Omental fat pad (tissue), 4 donors: ENCODE measurements at places on chromosomes 5 and 9. TPM values are rescaled to one million over a fixed set of nuclear protein-coding genes. Genes with fewer than 3 reads are reported as not detected.

DNA sequence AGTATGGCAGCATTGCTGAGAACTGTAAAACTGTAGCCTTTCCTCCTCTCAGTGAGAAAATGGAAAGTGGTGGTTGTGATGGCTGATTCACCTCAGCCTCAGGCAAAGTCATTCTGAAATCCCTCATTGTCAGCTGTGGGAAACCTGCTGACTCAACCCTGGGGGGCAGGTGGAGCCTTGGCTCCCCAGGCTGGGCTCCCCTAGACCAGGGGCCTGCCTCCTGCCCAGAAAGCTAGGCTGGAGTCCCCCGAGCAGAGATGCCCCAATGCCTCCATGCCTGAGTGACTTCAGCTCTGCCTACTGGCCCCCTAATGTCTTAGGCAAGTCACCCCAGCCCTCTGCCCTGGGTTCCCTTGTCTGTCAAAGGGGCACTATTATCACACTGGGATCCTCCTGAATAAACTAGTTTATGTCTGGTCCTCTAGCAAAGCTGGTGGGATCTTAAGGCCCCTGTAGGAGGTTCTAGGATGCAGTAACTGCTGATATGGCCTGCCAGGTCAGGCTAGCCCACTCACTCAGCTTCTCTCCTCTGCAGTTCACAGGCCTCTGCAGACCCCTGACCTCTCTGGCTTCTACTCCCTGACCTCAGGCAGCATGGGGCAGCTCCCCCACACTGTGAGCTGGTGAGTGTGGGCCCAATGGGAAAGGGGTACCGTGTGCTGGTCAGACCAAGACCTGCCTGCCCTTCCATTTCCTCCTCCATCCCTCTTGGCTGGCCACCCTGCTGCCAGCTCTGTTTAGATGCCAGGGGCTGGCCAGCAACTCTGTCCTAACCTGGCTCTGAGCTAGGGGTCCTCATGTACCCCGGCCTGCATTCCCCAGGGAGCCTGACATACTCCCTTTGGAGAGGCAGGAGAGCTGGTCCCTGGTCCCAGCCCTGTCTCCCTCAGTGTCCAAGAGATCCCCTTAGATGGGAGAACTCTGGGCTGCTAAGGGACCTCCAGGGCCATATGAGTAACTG, 24.2 kb downstream of the TCF7 start:
- peak; percentile 20 for DNase-seq

DNA sequence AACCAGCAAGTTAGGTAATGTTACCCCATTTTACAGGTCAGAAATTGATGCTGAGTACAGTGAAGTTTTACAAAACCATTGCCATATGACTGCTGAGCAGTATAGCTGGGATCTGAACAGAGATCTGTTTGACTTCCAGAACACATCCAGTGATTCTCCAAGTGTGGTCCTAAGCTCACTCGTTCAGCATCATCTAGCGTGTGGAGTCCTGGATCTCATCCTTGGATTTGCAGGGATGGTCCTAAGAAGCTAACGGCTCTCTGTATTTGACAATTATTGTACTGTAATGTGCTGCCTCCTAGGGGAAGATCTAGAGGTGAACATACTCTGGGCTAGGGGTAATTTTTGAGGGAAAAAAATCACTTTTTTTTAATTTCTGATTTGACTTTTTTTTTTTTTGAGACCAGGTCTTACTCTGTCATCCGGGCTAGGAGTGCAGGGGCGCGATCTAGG, 1.4 kb downstream of the SLC26A2 start:
- DNase-seq: no peak

GRCh38 chr5:181092428-181092827, 38.5 kb downstream of the OR2V1 start:
- DNase-seq: no peak

- DNase-seq: no peak
These were observed 153.1 kb upstream of the RASA1 start for GRCh38 chr5:87114631-87115030.

GRCh38 chr9:91894536-91894935, 55.5 kb downstream of the ROR2 start:
- DNase-seq: no peak

DNA sequence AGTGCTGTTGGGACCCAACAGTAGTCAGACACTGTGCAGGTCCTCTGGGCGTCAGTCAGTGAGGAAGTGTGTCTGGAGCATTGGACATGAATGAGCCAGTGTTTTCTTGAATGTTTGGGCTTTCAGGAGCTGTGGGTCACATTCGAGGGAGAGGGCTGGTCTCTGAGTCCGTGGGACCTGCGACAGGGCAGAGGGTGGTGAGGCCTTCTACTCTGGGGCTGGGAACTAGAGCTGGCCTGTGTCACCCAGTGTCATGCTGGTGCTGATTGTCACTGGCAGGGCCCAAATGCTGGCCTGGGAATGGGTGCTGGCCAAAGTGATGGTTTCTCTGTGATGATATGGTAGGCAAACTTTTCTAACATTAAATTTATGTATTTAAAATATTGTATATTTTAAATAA, 10.3 kb downstream of the POLR1E start:
- DNase-seq: no peak

GRCh38 chr9:79007701-79008483, 563.9 kb upstream of the TLE4 start:
- no peak for DNase-seq

DNA sequence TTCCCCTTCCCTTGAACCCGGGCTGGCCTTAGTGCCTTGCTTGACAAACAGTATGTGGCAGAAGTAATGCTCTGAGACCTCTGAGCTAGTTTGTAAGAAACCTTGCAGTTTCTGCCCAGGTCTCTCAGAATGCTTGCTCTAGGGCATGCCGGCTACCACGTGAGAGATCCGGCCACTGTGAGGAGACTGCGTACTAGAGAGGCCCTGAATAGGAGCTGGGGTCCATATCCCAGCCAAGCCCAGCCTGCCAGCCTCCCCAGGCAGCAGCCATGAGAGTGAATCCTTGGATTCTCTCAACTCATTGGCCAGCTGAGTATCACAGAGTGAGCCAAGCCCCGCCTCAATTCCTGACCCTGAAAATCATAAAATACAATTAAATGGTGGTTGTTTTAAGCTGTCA, 16.0 kb upstream of the COL15A1 start:
- DNase-seq: no peak

Gene NIM1K
- total RNA-seq: not detected

Gene ZDHHC11
- total RNA-seq: 2.4 TPM
